ENCODE measurements at places on chromosomes 2 and 18.

GRCh38 chr2:80153151-80153550, 151.4 kb downstream of the LRRTM1 start:
- DNase-seq = no peak

GRCh38 chr18:25113566-25113965, 238.4 kb downstream of the ZNF521 start:
- DNase-seq = no peak

GRCh38 chr2:237904831-237905599, 45.6 kb downstream of the RAMP1 start:
- no peak for DNase-seq

- DNase-seq = no peak
Observed at GRCh38 chr2:148110184-148110583, 89.3 kb downstream of the MBD5 start.

DNA sequence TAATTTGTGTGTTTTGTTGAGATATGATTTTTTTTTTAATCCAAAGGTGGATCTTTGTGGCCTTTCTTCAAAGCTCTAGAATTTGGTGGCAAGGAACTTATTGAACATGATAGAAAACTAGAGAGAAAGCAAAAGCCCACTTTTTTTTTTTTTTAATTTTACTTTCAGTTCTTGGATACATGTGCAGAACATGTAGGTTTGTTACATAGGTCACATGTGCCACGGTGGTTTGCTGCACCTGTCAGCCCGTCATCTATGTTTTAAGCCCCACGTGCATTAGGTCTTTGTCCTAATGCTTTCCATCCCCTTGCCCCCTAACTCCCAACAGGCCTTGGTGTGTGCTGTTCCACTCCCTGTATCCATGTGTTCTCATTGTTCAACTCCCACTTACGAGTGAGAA, 135.9 kb downstream of the RHBDD1 start:
- no peak for DNase-seq

- DNase-seq = no peak
Observed at GRCh38 chr18:59303656-59304195, 14.7 kb downstream of the CPLX4 start.

DNA sequence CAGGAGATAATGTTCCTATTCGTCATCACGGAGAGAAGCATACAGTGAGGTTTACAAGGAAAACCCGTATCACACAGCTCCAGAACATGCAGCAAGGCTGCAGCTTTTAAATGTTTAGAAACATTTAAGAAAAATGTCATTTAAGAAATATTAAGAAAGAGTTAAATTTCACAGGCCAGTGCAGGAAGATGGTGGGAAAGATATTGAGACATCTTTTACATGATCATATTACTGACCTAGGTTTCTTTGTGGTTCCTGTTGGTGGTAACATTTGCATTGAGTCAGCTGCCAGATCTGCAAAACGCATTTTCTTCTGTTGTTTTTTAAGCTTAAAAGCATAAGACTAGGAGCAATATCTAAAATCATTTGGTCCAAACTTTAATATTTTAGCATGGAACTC, 44.9 kb downstream of the CPO start:
- DNase-seq = no peak

DNA sequence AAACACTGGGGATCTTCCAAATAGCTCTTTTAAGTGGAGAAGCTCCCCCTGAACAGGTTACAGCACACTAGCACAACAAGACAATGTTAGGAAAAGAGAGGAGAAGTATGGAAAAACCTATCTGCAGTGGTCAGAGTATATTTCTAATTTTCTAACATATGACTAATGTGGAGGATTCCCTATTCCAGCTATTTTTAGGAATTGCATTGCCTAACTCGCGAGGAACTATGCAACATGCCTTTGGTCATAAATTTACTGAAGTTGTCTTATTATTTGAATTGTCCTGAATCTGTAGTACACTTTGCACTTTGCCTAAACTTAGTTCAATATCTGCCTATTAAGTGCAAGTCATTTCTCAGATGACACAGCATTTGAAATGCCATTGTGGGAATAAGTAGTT, 381.4 kb downstream of the CCDC85A start:
- DNase-seq = no peak

DNA sequence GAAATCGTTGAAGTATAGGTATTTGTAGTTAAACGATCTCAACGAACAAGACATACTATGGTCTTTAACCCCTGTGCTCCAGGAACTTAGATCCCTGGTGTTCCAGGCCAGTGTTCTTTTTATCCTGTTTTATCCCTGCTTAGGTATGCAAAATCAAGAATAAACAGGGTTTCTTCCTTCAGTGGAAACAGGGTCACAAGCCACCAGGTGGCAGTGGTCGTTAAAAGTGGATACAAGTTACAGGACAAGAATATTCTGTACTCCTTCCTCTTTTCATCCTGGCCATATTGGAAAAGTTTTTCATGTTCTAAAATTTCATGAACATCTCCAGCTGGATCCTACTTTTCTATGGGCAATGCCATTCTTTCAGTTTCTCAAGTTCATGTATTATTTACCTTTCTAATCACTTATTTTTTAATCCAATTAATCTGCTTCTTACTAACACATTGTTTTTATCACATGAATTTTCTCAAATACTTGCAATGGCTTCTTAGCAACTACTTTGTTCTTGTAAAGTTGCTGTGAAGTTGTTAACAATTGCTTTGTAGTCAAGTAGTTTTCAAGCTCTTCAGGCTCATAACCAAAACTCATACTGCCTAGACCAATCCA, 16.4 kb upstream of the HNMT start:
- no peak for DNase-seq

- DNase-seq = no peak
Observed at GRCh38 chr2:121489911-121490583, 40.6 kb upstream of the RNU4ATAC start.

GRCh38 chr18:37287601-37288000, 278.0 kb downstream of the CELF4 start:
- DNase-seq = no peak

DNA sequence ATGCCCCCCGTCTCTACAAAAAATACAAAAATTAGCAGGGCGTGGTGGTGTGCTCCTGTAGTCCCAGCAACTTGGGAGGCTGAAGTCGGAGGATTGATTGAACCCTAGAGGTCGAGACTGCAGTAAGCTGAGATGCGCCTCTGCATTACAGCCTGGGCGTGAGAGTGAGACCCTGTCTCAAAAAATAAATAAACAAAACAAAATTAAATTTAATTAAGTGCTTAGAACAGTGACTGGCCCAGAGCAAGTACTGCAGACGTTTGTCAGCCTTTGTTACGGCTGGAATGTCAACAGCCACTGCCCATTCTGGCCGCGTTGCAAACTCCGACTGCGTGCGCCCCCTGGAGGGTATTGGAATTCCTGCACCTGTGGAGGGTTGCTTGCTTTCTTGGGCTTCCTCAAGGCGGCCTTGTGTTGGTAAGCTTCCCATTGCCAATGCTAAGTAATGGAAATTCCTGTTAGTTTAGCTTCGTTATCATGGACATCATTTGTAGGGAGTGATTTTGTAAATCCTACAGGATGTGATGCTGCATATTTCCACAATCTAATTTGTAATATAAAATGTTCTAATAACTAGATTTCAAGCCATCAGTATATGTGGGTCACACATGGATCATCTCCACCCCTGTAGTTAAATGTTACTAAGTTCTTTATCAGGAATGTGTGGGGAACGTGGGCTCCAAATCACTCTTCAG, 15.9 kb upstream of the ATP6V1B1 start:
- peak; percentile 38 for DNase-seq

- DNase-seq = no peak
Observed at GRCh38 chr18:48139431-48140347, 209.2 kb upstream of the SMAD2 start.

DNA sequence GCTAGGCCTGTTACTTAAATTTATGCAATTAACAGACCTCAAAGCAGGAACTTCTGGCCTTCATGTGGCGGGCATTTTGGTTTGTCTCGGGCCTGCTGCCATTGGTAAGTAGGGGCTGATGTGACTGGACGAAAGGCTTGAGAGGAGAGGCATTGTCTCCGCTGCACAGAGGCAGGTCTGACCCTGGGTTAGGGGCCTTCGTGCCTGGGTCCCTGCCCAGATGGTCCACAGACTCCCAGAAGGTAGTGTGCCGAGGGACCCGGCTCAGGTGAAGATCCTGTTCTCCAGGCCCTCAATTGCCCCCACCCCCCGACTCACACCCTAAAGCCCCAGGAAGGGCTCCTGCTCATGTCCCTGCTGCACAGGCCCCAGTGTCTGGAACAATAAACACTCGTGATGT, 764.9 kb downstream of the TMEM182 start:
- DNase-seq = no peak

DNA sequence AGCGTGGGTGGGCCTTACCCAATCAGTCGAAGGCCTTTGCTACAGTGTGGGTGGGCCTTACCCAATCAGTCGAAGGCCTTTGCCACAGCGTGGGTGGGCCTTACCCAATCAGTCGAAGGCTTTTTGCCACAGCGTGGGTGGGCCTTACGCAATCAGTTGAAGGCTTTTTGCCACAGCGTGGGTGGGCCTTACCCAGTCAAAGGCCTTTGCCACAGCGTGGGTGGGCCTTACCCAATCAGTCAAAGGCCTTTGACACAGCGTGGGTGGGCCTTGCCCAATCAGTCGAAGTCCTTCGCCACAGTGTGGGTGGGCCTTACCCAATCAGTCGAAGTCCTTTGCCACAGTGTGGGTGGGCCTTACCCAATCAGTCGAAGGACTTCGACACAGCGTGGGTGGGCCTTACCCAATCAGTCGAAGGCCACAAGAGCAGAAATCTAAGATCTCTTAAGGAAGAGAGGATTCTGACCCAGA, 16.3 kb upstream of the GAL3ST2 start:
- no peak for DNase-seq

GRCh38 chr18:1680108-1680507, 775.4 kb downstream of the ADCYAP1 start:
- no peak for DNase-seq

GRCh38 chr18:34493099-34493544, 217.0 kb upstream of the DTNA start:
- DNase-seq = no peak

DNA sequence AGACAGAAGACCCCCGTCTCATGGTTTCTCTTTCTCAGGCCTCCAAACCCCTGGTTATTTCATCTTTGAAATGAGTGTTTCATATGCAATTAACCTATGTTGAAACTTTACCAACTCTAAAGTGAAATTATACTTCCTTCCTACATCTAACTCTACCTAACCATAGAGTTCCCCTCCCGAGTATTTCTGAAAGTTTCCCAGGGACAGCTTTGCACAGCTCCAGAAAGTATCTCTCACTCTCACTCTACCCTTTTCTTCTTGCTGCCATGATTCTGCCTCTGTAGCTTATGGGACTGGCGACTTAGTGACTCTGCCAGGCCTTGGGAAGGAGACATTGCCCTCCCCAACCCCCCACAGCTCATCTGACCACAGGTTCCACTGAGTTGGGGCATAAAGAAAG, 107.9 kb downstream of the B3GNT2 start:
- DNase-seq = no peak

DNA sequence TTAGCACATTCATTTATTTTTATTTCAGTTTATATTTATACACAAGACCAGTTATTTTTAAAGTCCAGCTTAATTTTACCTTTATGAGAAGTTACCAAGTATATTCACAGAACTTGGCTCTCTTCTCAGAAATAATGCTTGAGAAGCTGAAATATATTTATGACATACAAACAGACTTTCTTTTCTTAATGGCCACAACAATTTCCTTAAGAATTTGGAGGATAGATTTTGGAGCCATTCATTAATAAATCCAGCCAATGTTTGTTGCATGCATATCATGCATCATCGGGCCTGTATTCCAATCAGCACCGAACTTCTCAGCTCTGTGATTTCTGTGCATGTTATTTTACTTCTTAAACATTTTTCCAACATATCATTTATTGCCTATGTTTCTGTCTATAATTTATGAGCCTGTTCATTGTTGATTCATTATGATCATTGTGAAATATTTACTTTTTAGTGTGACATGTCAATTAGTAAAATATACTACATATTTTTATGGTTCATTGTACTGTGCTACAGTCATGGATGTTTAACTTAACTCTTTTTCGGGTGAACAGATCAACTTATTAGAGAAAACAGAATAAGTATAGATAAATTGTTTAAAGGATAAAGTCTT, 3.5 kb downstream of the GULP1 start:
- no peak for DNase-seq

DNA sequence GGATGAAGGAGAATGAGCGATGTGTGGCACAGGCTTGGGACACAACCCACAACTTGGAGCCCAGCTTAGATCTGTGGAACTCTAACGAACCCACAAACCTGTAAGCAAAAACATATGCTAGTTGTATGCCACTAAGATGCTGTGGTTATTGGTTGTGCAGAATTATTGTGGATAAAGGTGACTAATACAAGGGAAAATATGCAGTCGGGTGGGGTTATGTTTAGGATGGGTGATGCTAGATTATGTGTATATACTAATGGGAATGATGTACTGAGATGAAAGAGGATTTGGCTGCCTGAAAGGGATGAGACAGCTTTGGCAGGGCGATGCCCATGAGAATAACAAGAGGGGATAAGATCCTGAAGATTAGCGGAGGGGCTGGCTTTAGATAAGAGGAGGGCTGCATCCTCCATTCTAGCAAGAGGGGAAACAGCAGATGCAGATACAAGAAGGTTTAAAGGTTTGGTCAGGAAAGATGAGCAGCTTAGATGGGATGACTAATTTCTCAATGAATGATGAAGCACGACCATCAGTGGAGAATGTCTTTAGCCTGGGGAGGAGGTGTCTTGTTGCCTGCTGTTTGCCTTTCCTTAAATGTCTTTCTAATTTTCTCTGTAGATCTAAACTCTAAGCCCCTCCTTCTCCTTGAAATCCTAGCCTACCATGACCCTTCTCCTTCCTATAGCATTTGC, 49.6 kb downstream of the GALNT14 start:
- no peak for DNase-seq

DNA sequence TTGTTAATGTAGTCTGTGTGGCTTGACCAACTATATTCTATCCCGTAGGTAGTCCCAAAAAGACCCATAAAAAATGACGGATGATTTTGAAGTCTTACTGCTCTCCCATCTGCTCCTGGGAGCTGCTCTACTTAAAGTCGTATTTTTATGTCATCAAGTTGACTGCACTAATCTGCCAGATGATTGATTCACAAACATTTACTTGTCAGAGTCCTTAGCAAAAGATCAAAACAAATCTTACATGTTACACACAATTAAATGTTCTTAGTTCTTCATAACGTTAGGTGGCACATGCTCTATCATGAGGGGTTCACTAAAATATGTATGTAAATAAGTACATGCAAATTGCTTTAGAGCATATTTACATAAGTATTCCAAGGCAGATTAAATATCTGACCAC, 498.3 kb upstream of the LRRTM4 start:
- no peak for DNase-seq

- DNase-seq = no peak
Observed at GRCh38 chr2:168703926-168704325, 98.5 kb upstream of the NOSTRIN start.

GRCh38 chr18:37519510-37520135, 46.0 kb downstream of the CELF4 start:
- DNase-seq = no peak
